ENCODE measurements at places on chromosomes 7 and 10.

GRCh38 chr7:82376739-82377138 is 66.8 kb downstream of the CACNA2D1 start:
- DNase-seq, result no peak

DNA sequence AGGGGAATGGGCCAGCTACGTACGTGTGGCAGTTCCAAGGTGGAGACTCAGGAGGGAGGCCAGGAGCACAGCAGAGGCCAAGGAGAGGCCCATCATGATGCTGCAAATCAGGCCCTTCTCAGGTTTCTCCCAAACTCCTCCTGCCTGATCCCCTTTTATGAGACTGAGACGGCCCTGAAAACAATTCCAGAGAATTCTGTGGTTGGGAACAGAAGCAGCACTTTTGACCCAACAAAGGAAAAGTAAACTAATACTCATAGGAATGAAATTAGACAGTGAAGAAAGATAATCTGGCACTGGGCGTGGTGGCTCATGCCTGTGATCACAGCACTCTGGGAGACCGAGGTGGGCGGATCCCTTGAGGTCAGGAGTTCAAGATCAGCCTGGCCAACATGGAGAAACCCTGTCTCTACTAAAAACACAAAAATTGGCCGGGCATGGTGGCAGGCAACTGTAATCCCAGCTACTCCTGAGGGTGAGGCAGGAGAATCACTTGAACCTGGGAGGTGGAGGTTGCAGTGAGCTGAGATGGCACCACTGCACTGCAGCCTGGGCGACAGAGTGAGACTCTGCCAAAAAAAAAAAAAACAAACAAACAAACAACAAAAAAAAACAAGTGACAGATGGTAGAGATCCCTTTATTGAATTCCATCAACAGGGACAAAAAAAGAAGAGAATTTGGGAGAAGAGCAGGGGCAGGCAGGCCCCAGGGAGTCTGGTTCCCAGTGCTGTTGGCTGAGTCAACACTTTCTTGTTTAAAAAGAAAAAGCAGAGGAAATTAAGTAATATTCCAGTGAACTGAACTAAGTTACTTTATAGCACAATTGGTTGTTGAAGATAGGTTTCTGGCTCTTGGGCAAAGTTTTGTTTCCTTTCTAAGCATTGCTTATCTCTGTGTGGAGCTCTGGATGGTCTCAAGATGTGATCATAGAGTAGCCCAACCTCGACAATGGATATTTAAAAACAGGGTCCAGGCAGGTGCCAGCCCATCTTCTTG is at the start of gene CCL26:
Gene CCL26 (minus strand): TSS at position 131 of the 997 bp plus-strand sequence. CDS start 35 bp downstream, at position 96.
- peak; percentile 56 for DNase-seq

- no peak for DNase-seq
Observed at GRCh38 chr7:137018468-137018867, 150.0 kb downstream of the CHRM2 start.

- DNase-seq, result no peak
Observed at GRCh38 chr10:104349623-104350126, 4.0 kb upstream of the CFAP58 start.

- DNase-seq, result no peak
Observed at GRCh38 chr7:28697913-28698563, 260.1 kb downstream of the TRIL start.

DNA sequence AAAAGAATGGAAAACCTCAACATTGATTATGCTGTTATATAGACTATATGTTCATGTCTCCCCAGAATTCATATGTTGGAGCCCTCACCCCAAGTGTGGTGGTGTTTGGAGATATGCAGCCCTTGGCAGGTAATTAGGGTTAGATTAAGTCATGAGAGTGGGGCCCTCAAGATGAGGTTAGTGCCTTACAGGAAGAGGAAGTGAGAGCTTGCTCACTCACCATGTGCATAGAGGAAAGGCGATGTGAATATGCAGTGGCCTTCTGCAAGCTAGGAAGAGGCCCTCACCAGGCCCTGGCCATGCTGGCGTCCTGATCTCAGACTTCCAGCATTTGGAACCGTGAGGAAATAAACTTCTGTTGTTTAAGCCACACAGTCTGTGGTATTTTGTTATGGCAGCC is 14.8 kb downstream of the ZNF33A start:
- DNase-seq, result no peak

DNA sequence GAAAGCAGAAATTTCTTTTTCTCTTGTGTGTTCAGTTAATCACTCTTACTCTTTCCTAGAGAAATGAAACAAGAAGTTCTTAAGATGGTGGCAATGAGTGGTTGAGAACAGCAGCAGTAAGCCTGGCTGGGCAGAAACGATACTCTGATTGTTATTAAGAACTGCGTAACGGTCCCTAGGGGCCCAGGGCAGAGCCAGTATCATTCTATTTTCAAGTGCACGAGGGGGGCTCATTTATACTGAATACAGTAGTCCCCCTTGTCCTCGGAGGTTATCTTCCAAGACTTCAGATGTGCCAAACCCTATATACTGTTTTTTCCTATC is 64.9 kb downstream of the EEPD1 start:
- no peak for DNase-seq

GRCh38 chr7:67637023-67637358 is 640.4 kb downstream of the TYW1 start:
- DNase-seq, result no peak

GRCh38 chr10:131142517-131143380 is 168.8 kb downstream of the TCERG1L start:
- no peak for DNase-seq

DNA sequence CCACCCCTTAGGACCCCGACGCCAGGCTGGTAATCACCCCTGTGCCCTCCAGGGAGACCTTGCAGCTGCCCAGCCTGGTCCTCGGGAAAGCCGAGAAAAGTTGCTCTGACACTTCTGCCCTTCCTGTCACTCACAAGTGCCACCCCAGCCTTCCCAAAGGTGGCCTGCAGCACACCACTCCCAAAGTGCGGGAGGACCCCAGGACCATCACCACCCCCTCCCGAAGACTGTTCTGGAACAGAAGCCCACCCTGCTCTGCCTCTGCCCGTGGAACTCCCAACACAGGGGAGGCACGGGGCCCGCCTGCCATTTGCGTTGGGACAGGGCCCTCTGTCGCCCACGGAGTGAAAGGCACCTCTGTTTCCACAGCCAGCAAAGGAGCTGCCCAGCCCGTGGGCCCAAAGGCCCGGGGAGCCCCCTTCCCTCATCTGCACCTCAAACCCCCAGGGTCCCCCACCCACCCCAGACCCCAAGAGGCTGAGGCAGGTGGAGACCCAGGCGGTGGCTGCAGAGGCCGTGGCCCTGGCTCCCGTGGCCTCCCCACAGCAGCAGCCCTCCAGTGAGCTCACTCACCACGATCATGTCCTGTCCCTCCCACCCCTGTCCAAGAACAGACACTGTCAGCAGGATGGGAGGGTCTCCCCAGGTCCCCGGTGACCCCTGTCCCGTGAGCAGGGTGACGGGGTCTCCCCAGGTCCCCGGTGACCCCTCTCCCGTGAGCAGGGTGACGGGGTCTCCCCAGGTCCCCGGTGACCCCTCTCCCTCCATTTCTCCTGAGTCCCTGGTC is 47.8 kb upstream of the PPP2R2D start:
- no peak for DNase-seq

GRCh38 chr7:35035511-35035961 is 1.7 kb downstream of the DPY19L1 start:
- DNase-seq, result no peak

DNA sequence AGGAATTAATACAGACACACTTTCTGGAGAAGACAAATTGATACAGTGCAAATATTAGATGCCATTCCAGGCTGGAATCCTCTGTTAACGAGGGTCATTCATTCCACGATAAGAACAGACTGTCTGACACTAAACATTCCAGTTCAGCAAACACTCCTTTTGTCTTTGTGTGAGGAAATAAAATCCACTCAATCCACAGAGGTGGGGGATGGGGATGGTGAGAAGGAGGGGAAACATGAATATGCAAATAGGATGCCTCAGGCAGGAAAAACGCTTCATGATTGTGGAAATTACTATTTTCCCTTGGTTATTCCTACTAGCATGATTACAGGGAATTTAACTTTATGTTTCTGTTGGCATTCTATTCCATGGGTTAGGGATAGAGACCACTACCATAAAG is 196.9 kb upstream of the CDCA7L start:
- DNase-seq, result no peak

DNA sequence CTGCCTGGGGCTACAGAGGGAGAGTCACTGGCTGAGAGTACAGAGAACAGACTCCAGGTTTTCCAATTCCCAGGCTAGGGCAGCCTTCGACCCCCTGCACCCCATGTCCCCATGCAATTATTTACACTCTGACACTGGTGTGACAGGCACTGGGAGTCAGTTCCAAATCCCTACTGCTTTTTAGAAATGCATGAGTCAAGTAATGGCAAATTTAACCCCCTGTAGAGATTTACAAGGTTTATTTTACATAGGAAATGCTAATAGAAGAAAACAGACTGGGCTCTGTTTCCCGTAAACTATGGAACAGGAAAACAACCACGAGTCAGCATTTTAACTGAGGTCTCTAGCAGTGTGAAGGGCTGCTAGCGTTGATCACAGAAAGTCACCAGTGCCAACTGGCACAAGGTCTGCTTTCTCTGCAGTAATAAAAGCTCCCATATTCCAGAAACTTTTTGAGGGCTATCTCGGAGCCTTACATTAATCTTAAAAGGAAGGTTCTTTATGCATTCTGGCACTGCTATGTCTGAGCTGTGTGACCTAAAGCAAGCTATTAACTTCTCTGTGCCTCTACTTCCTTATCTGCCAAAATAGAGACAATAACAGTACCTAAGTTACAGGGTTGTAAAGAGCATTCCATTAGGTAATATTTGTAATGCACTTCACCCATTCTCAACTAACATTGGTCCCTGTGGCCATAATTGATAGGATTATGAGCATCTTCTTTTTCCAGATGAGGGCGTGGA is 28.2 kb downstream of the NOD1 start:
- peak; percentile 2 for DNase-seq
